Glutamatergic neuron (in vitro differentiated cells): ENCODE measurements at places on chromosomes 5 and 9.

- no peak for DNase-seq
Measured at GRCh38 chr5:72470826-72471225, 36.4 kb downstream of the ZNF366 start.

DNA sequence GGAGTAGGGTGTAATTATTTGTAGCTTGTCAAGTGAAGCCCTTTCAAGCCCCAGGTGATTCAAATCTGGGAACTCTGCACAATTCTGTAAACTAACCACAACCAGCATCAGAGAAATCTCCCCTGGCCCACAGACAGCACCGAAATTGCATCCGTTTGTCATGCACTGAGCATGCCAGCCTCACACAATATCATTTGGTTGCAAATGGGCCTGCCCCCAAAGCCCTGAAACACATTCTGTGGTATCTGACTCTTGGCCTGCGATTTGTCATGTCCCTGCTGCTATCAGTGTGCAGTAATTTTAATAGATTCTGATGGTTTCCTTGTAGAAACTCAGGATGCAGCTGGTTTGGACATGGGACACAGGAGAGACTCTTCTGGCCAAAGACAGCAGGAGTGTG lies 35.3 kb downstream of the SNX24 start:
- no peak for DNase-seq

- DNase-seq, result no peak
Measured at GRCh38 chr5:102130890-102131289, 165.2 kb downstream of the SLCO4C1 start.

- peak; percentile 84 for DNase-seq
Measured at GRCh38 chr5:139677736-139678613, 29.8 kb downstream of the CXXC5 start.

- no peak for DNase-seq
Measured at GRCh38 chr9:71571186-71571585, 197.1 kb downstream of the CEMIP2 start.

DNA sequence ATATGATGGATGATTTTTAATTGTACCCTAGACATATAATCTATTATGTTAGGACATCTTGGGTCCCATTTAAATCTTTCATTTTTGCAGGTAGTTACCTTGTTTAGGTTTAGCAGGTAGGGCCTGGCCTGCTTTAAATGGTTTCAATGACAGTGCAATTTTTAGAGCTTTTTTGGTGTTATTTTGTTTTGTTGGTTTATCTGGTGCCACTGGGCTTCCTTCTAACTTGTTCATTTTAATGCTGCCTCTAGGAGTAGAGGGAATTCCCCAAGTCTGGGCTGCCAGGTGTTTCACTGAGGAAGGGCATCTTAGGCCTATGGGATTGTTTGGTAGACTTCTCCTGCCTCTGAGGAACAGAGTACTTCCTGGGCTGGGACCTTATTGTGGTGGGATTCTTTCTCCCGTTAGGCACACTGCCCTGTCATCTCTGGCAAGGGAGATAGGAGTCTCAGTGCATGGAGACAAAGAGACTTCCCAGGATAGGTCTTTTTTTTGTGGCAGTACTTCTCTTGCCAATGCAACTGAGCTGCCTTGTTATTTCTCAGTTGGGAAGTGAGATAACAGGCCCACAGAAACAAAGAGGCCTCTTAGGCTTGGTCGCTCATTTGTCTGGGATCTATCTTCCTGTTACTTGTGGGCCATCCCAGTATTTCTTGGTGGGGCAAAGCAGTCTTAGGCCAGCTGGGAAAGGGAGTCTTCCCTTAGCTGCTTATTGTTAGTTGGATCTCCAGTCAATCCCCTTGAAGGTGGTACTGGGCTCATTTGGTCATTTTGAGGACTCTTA lies 282.9 kb downstream of the FER start:
- DNase-seq, result no peak

DNA sequence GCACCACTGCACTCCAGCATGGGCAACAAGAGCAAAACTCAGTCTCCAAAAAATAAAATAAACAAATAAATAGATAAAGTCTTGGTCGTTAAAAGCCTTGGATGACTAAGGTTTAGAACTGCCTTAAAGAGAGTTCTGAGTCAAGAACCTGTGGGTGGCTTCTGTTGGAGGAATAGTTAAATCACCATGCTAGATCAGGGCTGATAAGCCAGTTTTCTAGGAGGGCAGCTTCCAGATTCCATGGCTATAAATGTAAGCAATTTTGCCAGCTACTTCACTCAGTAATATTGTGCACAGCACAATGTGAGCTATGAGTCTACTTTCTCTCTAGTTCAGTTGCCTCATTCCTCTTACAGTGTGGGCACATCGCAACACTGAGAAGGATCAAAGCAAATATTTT lies 242.1 kb upstream of the NUDT12 start:
- DNase-seq, result no peak

GRCh38 chr5:14164164-14165163 lies 21.3 kb downstream of the TRIO start:
- peak; percentile 83 for DNase-seq

DNA sequence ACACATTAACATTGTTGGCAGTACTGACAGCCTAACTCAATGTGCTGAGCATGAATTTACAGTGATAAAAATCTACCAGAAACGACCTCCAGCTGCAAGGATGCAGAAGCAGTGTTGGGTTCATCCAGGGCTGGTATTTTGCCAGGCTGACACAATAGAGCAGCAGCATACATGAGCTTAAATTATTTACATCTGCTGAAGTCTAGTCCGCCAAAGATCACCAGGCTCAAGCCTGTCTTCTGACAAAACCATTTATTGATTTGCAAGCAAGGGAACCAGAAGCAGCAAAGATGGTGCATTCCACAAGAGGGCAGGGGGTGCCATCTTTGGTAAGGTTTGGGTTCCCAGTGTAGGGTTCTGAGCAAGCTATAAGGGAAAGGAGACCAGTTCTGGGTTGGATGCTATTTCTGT lies 8.7 kb upstream of the C5orf34 start:
- DNase-seq, result no peak

DNA sequence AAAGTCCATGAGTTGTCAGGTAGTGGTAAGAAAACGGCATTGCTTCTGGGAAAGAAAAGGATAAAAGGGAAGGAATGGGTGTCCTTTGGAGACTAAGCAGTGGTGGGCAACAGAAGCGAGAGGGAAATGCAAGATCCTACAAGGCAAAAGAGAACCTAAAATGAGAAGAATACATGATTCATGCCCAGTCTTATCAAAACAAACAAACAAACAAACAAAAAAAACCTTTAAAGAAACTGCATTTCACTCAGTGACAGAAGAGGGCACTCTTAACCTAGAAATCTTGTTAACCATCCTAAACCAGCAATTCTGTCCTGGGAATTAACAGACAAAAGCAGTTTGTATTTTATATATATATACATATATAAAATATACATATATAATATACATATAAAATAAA lies 88.5 kb downstream of the SUSD1 start:
- no peak for DNase-seq

DNA sequence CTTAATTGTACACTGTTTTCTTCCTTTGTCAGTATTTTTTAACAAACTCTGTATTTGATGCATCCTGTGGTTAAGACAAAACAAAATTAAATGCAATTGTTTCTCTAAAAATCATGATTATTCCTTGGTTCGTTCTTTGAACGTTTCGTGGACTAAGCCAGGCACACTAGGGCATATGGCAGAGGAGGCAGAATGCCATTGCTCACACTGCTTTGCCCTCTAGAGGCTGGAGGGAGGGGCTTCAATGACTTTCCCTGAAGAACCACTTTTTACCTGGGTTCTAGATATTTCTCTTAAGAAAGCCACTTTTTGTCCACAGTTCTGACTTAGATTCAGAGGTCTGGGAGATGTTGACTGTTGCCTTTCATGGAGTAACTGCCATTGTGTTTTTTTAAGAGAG lies 236.2 kb upstream of the ADAMTSL1 start:
- no peak for DNase-seq

DNA sequence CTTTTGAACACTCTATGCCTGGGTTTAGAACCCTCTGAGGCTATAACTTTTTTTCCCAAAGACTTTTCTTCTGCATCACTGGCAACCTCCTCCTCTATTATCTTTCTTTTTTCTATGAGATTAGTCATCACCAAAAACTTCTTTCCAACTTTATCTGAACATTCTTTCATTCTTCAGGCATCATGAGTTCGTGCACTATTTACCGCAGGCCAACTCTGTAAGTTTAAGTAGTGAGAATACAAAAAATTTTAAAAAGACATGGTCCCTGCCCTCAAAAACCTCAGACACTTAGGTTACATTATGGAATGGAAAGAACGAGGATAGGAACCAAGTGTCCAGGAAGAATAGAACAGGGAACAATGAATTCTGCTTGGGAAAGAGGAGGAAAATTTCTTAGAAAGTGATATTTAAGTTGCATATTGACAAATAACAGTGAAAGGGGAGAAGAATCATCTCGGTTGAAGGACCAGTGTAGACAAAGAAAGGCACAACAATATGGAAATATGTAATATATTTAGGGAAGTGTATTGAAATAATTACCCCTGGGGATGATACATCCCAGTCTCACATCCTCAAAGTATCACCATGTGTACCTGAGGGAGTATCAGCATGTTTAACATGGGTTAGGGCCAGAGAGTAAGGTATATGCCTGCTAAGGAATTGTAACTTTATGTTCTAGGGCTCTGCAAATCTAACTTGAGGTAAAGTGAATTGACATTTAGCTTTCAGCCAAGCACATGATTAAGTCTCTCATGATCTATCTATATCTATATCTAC lies 196.5 kb upstream of the NREP start:
- DNase-seq, result no peak

DNA sequence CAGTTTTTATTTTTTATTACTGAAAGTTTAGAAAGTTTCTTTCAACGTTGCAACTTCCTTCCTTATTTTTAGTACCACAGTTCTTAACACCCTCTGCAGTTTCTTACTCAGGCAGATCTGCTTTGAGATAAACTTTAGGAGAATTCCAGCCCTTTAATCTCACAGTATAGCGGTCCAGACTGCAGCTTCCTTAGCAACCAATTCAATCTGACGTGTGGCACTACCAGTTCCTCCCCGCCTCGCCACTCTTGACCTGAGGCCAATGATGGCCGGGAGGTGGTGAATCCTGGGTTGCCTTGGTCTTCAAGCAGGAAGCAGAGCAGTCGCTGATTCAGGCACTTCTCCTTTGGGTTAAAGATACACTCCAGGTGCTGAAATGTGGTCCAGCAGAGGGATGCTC lies 334.3 kb upstream of the TRPC7 start:
- DNase-seq, result no peak

DNA sequence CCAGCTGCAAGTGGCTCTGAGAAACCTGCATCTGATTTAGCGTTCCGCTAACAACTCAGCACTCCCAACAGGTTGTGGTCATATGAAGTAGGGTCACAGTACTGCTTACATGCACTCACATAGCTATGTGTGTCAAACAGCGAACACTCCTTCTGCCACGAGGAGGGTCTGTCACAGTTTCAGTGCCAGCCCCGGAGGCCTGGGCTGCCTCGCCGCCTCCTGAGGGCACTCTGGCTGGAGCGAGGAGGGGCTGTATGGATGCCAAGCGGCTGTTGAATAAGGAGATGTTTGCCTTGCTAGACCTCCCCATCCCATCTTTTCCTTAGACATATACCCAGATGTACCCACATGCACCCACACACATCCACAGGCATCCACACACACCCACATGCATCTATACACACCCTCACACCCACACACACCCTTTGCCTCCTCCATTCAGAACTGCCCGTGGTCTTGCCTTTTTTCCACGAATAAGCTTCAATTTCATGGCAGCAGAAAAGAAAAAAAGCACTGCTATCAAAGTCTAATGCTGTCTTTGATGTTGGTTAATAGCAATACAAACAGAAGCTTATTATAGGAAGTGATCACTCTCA lies 95.7 kb downstream of the HSD17B3 start:
- DNase-seq, result no peak

DNA sequence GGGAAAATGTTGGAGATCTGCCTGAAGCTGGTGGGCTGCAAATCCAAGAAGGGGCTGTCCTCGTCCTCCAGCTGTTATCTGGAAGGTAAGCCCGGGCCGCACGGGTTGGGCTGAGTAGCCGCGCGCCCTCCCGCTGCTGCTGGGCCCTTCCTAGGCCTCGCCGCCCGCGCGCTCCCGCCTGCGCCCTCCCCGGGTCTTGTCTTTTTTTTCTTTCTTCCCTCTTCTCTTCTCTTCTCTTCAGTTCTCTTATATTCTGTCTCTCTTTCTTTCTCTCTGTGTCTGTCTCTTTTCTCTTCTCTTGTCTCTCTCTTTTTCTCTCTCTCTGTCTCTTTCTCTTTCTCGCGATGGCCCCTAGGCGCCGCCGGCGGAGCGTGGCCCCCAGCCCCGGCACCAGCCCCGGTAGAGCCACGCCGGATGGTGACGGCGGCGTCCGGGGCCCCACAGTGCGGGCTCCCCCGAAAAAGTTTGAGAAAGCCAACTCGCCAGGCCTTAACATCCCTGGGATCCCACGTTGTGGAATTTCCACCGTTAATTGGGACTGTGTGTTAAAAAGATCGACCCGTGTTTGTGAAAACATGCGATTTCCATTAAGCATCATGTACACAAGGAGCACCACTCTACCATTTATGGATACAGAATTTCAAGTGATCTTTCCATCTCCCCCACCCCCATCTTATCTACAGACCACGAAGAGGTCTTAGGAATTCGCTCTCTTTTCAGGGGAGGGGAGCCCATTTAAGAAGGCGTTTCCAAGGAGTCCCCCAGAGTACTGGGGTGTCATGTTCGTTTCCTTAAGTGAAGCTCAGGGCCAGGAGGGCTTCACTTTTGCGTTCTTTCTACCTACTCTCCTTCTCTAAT lies 616 bp downstream of the ABL1 start:
- peak; percentile 57 for DNase-seq

GRCh38 chr9:81787747-81788632 lies 98.6 kb upstream of the TLE1 start:
- DNase-seq, result no peak

DNA sequence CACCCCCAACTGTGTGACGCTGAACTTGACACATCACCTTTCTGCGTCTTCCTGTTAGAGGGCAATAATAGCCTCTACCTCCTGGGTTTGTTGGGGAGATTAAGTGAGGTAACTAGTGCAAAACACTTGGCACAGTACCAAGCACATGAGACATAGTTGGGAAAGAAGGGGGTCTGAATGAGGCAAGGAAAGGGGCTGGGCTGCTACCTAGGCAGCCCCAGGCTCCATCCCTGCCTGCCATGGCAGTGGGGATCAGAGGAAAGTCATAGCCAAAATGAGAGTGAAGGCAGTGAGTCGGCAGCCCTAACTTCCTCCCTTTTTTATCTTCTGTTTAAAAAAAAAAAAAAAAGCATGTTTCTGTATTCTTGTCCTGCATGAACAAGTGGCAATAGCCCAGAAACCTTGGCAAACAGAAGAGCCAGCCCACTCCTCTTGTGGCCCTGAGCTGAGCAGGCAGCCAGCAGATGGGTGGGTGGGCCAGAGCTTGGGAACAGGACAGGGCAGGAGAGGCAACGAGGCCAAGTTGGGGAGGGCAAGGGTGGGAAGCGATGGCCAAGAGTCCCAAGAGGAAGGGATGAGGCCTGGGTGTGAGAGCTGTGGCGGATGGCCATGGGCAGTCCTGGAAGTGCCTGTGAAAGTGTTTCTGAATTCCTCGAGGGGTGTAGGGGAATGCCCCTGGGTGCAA lies 11.4 kb downstream of the CAMK2A start:
- DNase-seq, result no peak

DNA sequence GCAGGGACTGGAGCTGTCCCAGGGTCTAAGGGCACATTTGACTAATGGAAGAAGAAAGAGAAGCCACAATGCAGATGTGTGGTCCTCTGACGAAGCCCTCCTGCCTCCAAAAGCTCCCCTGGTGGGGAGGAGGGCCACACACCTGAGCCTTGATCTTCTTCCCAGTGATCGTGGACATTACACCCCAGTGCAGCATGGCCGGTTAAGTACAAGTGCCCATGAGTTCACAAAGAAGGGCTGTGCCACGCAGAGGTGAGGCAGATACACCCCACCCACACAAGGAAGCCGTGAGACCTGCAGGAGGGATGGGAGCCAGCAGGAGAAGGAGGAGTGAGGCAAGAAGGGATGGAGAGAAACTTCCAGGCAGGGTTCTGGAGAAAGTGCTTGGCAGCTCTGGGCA lies 199.0 kb upstream of the MVB12B start:
- no peak for DNase-seq
